ENCODE measurements at places on chromosomes 3 and 15. TPM values are rescaled to one million over a fixed set of nuclear protein-coding genes. Genes with fewer than 3 reads are reported as not detected.

DNA sequence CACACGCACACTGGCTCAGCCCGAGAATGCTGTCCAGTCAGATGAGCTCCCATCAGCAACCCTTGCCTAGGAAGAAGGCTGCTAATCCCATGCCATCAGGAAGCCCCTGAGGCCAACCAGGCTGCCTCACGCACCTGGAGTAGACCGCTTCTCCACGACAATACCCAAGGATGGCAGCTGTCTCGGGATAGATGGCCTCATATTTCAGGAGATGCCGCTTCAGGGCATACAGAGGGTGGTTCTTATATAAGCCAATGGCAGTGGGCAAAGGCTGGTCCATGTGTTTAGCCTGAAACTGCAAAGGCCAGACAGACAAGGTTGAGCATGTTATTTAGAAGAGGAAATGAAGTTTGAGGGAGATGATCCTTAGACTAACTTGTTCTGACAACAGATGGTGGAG, 22.2 kb downstream of the XPC start:
- H3K4me3 ChIP-seq = no peak overlapping the region
- H3K27me3 ChIP-seq = no peaks in the 10 kb centered on the region
- H3K36me3 ChIP-seq = peaks cover 51% of the 10 kb centered on the region
- H3K4me1 ChIP-seq = no peaks in the 10 kb centered on the region
- DNase-seq = no peak
- H3K27ac ChIP-seq = no peak overlapping the region

- H3K4me3 ChIP-seq = no peak overlapping the region
- DNase-seq = peak; percentile 9
- no peaks in the 10 kb centered on the region for H3K4me1 ChIP-seq
- no peaks in the 10 kb centered on the region for H3K36me3 ChIP-seq
- no peaks in the 10 kb centered on the region for H3K27me3 ChIP-seq
These were observed 46.5 kb upstream of the SYNPR start for GRCh38 chr3:63231643-63232042.

- H3K4me3 ChIP-seq = no peak overlapping the region
- no peaks in the 10 kb centered on the region for H3K4me1 ChIP-seq
- no peaks in the 10 kb centered on the region for H3K27me3 ChIP-seq
These were observed 48.5 kb downstream of the PXYLP1 start for GRCh38 chr3:141280086-141280485.

- DNase-seq = no peak
- no peaks in the 10 kb centered on the region for H3K4me1 ChIP-seq
- H3K36me3 ChIP-seq = no peaks in the 10 kb centered on the region
- H3K27ac ChIP-seq = no peak overlapping the region
- H3K27me3 ChIP-seq = no peaks in the 10 kb centered on the region
These were observed 15.0 kb upstream of the PLSCR1 start for GRCh38 chr3:146559388-146559787.

GRCh38 chr3:125154800-125155269, 57.7 kb downstream of the SLC12A8 start:
- no peaks in the 10 kb centered on the region for H3K4me1 ChIP-seq
- no peaks in the 10 kb centered on the region for H3K27me3 ChIP-seq
- no peak for DNase-seq
- no peaks in the 10 kb centered on the region for H3K36me3 ChIP-seq
- no peak overlapping the region for H3K27ac ChIP-seq

GRCh38 chr3:18033581-18034108, 291.2 kb upstream of the TBC1D5 start:
- no peaks in the 10 kb centered on the region for H3K36me3 ChIP-seq
- no peaks in the 10 kb centered on the region for H3K4me1 ChIP-seq
- no peak overlapping the region for H3K4me3 ChIP-seq
- no peak overlapping the region for H3K27ac ChIP-seq

DNA sequence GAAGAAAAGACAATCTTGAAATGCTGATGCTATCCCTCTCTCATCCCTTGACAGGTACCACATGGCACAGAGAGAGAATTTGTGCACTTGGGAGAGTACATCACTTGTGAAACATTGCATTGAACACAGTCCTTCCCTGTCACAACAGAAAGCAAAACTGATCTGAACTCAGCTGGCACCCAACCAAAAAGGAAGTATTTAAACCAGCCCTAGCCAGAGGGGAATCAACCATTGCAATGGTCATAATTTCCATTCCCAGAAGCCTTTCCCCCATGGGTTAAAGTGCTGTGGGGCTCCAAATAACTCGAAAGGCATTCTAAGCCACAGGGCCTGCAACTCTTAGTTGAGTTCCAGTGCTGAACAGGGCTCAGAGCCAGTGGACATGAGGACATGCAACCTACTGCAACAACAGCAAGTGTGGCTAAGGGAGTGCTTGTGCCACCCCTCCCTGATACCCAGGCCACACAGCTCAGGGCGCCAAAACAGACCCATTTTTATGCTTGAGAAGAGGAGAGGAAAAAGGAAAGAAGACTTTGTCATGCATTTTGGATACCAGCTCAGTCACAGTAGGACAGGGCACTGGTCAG, 530.8 kb upstream of the BCHE start:
- no peaks in the 10 kb centered on the region for H3K27me3 ChIP-seq
- peak; percentile 27 for DNase-seq
- no peaks in the 10 kb centered on the region for H3K36me3 ChIP-seq
- H3K4me1 ChIP-seq = no peaks in the 10 kb centered on the region
- H3K4me3 ChIP-seq = no peak overlapping the region

DNA sequence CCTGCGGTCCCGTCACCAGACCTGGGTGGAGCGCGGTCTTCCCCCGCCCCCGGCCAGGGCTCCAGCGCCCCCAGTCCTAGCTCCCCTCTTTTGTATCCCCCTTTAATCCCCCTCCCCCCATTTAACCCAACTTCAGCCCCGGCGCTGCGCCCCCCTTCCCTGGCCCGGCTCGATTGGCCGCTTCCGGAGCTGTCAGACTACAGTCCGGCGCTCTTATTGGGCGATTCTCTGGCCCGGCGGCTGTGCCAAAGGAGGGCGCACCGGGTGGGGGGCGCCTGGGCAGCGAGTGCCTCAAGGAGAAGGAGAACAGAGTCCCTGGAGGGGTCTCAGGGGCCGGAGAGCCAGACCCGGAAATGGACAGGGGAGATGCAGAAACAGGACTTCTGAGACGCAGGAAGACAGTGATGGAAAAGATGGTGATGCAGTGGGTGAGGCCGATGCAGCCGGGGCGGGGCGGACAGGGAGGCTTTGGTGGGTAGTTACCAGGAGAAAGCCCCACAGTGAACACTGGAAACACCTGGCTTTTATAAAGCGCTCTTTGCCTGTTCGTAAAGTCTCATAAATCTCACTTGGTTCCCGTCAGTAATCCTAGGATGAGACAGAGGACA, 1.2 kb upstream of the ADCY5 start:
- H3K4me3 ChIP-seq = peak overlapping the region; percentile 38
- H3K27ac ChIP-seq = peak overlapping the region; percentile 96
- H3K27me3 ChIP-seq = peaks cover 2% of the 10 kb centered on the region
- H3K4me1 ChIP-seq = peaks cover 6% of the 10 kb centered on the region

GRCh38 chr15:38084289-38084688, 149.8 kb downstream of the TMCO5A start:
- H3K4me3 ChIP-seq = no peak overlapping the region
- H3K4me1 ChIP-seq = peaks cover 10% of the 10 kb centered on the region
- no peaks in the 10 kb centered on the region for H3K27me3 ChIP-seq
- no peak for DNase-seq
- H3K36me3 ChIP-seq = no peaks in the 10 kb centered on the region

- no peaks in the 10 kb centered on the region for H3K27me3 ChIP-seq
- no peaks in the 10 kb centered on the region for H3K36me3 ChIP-seq
- no peaks in the 10 kb centered on the region for H3K4me1 ChIP-seq
- DNase-seq = no peak
- H3K27ac ChIP-seq = no peak overlapping the region
These were observed 483.1 kb downstream of the NAALADL2 start for GRCh38 chr3:175342196-175342595.

DNA sequence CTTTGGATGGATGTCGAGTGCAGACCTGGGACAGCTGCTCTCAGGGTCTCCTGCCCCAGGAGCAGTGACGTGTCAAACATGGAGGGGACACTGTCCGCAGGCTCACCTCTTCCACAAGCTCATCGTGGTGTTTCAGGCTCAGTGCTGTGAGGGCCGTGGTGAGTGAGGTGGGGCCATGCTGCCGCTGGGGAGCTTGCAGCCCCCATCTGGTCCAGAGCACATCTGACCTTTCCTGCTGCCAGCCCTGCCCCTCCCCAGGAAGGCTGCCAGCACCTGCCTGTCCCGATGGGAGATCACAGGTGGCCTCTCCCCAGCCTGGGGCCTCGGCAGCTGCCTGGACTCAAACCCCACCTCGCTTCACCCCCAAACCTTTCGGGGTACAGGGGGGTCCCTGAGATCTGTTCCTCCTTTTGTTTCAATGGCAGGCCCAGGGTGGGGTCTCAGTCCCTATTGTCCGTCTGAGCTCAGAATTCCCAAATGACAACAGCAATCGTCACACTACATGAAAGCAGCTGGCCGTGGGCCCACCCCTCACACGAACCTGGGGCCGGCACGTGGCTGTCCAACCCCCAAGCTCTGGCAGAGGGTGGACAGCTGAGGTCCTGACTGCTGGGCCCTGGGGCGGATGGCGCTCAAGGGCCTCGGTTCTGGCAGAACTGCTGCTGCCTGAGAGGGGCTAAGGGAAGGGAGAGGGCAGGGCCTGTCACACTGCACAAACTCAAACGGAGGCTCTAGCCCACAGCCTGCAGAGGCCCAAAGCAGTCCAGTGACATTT, 65.0 kb upstream of the RPL32 start:
- H3K36me3 ChIP-seq = peaks cover 14% of the 10 kb centered on the region
- H3K4me3 ChIP-seq = no peak overlapping the region
- no peak for DNase-seq
- no peaks in the 10 kb centered on the region for H3K27me3 ChIP-seq

- H3K27ac ChIP-seq = no peak overlapping the region
- H3K36me3 ChIP-seq = no peaks in the 10 kb centered on the region
- H3K4me3 ChIP-seq = no peak overlapping the region
- H3K4me1 ChIP-seq = peaks cover 20% of the 10 kb centered on the region
- no peak for DNase-seq
These were observed 8.2 kb downstream of the SLC6A6 start for GRCh38 chr3:14410503-14411165.

DNA sequence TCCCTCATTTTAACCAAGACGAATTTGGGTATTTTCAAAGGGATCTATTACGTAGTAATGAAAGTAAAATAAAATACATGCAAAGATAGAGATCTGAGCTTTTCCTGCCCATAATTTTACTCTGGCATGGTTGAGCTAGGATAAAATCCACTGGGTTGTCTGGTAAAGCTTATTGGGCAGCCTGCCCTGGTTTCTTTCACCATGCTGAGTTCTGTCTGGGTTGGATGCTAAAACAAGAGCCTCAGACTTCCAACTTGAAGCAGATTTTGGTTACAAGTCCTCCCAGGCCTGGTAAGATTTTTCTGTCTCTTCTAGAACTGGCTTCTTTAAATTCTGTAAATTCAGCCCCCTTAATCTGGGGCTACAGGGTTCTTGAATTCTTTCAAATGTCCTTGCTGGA, 86.8 kb downstream of the SAMMSON start:
- no peak for DNase-seq
- no peaks in the 10 kb centered on the region for H3K36me3 ChIP-seq
- no peaks in the 10 kb centered on the region for H3K27me3 ChIP-seq

GRCh38 chr3:58670506-58671135, 4.0 kb upstream of the FAM3D start:
- H3K27ac ChIP-seq = no peak overlapping the region
- H3K4me3 ChIP-seq = no peak overlapping the region
- no peaks in the 10 kb centered on the region for H3K27me3 ChIP-seq
- DNase-seq = no peak
- no peaks in the 10 kb centered on the region for H3K36me3 ChIP-seq

DNA sequence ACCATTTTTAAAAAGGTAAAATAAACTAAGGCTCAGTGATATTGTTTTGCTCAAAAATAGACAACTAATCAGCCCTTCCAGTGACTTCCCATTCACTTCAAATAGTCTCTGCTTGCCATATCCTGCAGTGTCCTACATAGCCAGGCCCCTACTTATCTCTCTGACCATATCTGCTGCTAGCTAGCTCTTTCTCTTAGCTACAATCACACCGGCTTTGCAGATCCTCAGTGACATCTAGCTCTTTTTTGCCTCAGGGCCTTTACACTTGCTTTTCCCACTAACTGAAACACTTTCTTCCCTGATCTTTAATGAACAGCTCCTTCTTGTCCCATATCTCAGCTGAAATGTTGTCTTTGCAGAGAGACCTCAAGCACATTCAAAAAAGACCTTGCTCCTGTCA, 161.3 kb downstream of the IL5RA start:
- no peaks in the 10 kb centered on the region for H3K27me3 ChIP-seq
- H3K27ac ChIP-seq = no peak overlapping the region
- H3K4me1 ChIP-seq = no peaks in the 10 kb centered on the region
- H3K4me3 ChIP-seq = no peak overlapping the region

DNA sequence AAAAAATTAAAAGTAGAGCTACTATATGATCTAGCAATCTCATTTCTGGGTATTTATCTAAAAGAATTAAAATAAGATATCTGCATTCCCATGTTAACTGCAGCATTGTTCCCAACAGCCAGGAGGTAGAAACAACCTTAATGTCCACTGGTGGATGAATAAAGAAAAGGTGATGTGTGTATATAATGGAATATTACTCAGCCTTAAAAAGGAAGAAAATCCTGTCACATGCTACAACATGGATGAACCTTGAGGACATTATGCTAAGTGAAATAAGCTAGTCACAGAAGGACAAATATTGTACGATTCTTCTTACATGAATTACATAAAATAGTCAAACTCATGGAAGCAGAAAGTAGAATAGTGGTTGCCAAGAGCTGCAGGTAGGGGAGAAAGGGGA, 119.4 kb upstream of the BHLHE40 start:
- no peaks in the 10 kb centered on the region for H3K36me3 ChIP-seq
- H3K27ac ChIP-seq = no peak overlapping the region
- no peak overlapping the region for H3K4me3 ChIP-seq
- H3K4me1 ChIP-seq = peaks cover 4% of the 10 kb centered on the region

DNA sequence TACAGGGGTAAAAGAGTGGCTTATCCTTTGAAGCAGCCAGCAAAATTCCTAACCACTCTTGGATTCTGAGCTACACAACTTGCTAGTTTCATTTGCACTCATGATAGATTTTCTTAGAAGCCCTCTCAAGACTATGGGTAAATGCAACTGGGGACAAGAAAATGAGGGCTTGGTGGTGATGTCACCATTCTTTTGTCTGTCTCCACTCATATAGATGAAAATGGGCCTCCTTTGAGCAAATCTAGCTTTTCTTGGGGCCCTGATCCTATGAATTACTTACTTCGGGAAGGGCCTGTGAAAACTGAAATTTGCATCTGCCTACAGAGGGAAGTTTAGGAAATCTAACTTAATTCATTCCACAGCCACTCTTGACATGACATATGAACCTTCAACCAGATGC, 486.3 kb downstream of the MAGI1 start:
- no peaks in the 10 kb centered on the region for H3K4me1 ChIP-seq
- no peaks in the 10 kb centered on the region for H3K36me3 ChIP-seq
- DNase-seq = no peak
- H3K4me3 ChIP-seq = no peak overlapping the region

GRCh38 chr3:98650971-98651779, 57.8 kb upstream of the CPOX start:
- no peaks in the 10 kb centered on the region for H3K36me3 ChIP-seq
- H3K27me3 ChIP-seq = no peaks in the 10 kb centered on the region
- peak; percentile 40 for DNase-seq
- H3K4me1 ChIP-seq = no peaks in the 10 kb centered on the region

- H3K36me3 ChIP-seq = no peaks in the 10 kb centered on the region
- no peaks in the 10 kb centered on the region for H3K27me3 ChIP-seq
These were observed 2.3 kb downstream of the MELTF start for GRCh38 chr3:197027151-197027895.

DLL4 gene
- total RNA-seq = 31.8 TPM

TMCO5A gene
- not detected for total RNA-seq

CFAP91 gene
- 18.7 TPM for total RNA-seq

STRA6 gene
- total RNA-seq = 2.6 TPM

SENP8 gene
- total RNA-seq = 3.5 TPM

TRH gene
- not detected for total RNA-seq

TMEM207 gene
- total RNA-seq = not detected

SLC25A20 gene
- total RNA-seq = 19.3 TPM

ADAMTS7 gene
- 7.1 TPM for total RNA-seq

NOX5 gene
- 0.77 TPM for total RNA-seq

EAF2 gene
- 7.8 TPM for total RNA-seq

MAP6D1 gene
- total RNA-seq = 1.9 TPM
